A549 treated with Mapracorat at 1 μM for 4 hours (cell line): ENCODE measurements at places on chromosomes 6 and 20. TPM values are rescaled to one million over a fixed set of nuclear protein-coding genes. Genes with fewer than 3 reads are reported as not detected.

The TRIM31 gene
- 0.48 to 1.3 TPM (median 0.82 TPM) in 5 replicates for total RNA-seq

The UBD gene
- 0.33 to 1.0 TPM (median 0.87 TPM) in 5 replicates for total RNA-seq

The KHDC1L gene
- total RNA-seq: 0.29 TPM in 1 of 5 replicates, not detected in the others

The ANGPT4 gene
- 0.03 to 0.05 TPM (median 0.03 TPM) in 3 of 5 replicates, not detected in the others for total RNA-seq

The FAXC gene
- 5.9 to 8.9 TPM (median 6.6 TPM) in 5 replicates for total RNA-seq

The SIRPB1 gene
- 0.29 to 0.52 TPM (median 0.51 TPM) in 5 replicates for total RNA-seq

The OR2H1 gene
- total RNA-seq: not detected in 5 replicates

The RPS18 gene
- 2,503 to 2,635 TPM (median 2,544 TPM) in 5 replicates for total RNA-seq

The NAA20 gene
- total RNA-seq: 131 to 160 TPM (median 138 TPM) in 5 replicates

The NMBR gene
- total RNA-seq: not detected in 5 replicates

The TFEB gene
- 6.6 to 9.0 TPM (median 8.3 TPM) in 5 replicates for total RNA-seq

The FKBP5 gene
- 91.6 to 128 TPM (median 116 TPM) in 5 replicates for total RNA-seq

The FOXF2 gene
- total RNA-seq: 17.3 to 24.3 TPM (median 23.1 TPM) in 5 replicates

The OR12D3 gene
- total RNA-seq: not detected in 5 replicates

The TRIM10 gene
- total RNA-seq: not detected in 5 replicates

The ANKRD66 gene
- total RNA-seq: not detected in 5 replicates

The SLC17A9 gene
- 0.06 to 0.18 TPM (median 0.09 TPM) in 3 of 5 replicates, not detected in the others for total RNA-seq

The RPS6KA2 gene
- 0.06 to 0.33 TPM (median 0.26 TPM) in 5 replicates for total RNA-seq

The FANCE gene
- total RNA-seq: 3.1 to 3.8 TPM (median 3.6 TPM) in 5 replicates
